ENCODE measurements at places on chromosomes 3 and 15.

- no peak overlapping the region for H3K27ac ChIP-seq
- DNase-seq, result no peak
- H3K4me3 ChIP-seq, result no peak overlapping the region
- no peaks in the 10 kb centered on the region for H3K27me3 ChIP-seq
These were observed 35.3 kb downstream of the CAPN7 start for GRCh38 chr3:15241341-15241740.

DNA sequence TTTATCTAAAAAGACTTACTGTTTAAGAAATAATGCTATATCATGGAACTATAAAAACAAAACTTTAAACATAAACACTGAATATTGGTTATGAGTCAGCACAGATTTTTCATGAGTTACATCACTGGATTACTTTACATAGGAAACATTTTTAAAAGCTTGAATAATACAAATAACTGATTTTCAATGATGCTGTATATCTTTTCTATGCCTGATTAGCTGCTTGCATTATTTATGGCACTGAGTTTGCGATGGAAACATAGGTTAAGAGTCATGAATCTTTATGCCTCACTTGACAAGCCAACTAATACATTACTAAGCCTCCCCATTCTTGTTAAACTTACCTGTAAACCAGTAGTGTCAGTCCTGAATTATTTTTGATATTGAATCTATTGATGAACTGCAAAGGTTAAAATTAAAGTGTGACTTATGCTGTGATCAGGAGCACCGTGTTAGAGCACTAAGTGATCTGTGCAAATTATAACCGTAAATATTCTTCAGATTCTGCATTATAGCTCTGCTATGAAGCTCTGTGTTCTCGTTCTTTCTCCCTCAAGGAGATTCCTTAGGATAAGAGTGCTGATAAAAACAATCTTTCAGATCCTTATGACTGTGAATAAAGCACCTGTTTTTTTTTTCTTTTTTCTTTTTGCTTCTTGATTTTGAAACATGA, 437.3 kb upstream of the BCHE start:
- DNase-seq, result no peak
- no peaks in the 10 kb centered on the region for H3K27me3 ChIP-seq
- no peaks in the 10 kb centered on the region for H3K4me1 ChIP-seq

DNA sequence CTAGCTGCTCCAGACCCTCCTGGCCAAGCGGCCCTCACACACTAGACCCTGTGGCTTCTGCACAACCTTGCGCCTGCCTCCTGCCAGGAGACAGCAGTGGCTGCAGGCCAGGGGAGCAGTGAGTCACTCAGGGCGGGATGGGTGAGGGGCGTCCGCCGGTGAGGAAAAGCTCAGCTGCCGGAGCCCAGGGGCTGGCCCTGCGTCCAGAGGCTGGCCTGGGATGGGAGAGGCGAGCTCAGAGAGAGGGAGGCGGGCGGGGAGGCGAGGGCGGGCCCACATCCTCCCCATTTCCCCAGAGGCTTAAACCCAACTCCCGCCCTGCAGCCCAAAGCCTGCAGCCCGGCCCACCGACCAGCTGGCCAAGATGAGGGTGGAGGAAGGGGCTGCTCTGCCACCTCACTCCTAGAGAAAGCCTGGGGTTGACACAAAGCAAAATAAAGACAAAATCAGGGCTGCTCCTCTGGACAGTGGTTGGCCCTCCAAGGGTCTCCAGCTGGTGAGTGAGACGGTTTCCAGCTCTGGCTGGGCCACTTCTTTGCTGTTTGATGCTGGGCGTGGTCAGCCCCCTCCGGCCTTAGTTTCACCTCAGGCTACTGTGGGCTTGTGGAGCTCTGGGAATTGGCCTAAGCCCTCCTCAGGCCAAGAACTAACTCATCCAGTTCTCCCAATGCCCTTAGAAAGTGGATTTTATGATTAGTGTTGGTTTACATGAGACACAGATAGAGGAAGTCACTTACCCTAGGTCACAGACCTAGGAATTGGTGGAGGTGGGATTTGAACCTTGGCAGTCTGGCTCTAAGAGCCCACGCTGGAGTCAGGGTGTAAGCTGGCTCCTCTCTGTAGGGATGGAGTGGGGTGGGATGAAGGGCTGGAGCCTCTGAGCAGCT, 50.6 kb downstream of the IQSEC1 start:
- no peak for DNase-seq
- no peak overlapping the region for H3K4me3 ChIP-seq
- no peaks in the 10 kb centered on the region for H3K27me3 ChIP-seq
- no peak overlapping the region for H3K27ac ChIP-seq
- H3K4me1 ChIP-seq, result peaks cover 4% of the 10 kb centered on the region

GRCh38 chr3:55000546-55000945, 72.7 kb upstream of the LRTM1 start:
- no peaks in the 10 kb centered on the region for H3K4me1 ChIP-seq
- no peak for DNase-seq
- no peaks in the 10 kb centered on the region for H3K27me3 ChIP-seq
- no peaks in the 10 kb centered on the region for H3K36me3 ChIP-seq
- no peak overlapping the region for H3K27ac ChIP-seq

GRCh38 chr3:49864505-49864904, 5.2 kb downstream of the CAMKV start:
- no peaks in the 10 kb centered on the region for H3K4me1 ChIP-seq
- DNase-seq, result no peak
- H3K27ac ChIP-seq, result no peak overlapping the region
- no peak overlapping the region for H3K4me3 ChIP-seq

GRCh38 chr3:17749705-17750293, 7.4 kb upstream of the TBC1D5 start:
- H3K4me1 ChIP-seq, result peaks cover 22% of the 10 kb centered on the region
- H3K27ac ChIP-seq, result peak overlapping the region; percentile 63
- DNase-seq, result no peak
- H3K4me3 ChIP-seq, result peak overlapping the region; percentile 76

GRCh38 chr3:194738254-194739093, 52.8 kb downstream of the FAM43A start:
- no peaks in the 10 kb centered on the region for H3K36me3 ChIP-seq
- DNase-seq, result no peak
- H3K4me1 ChIP-seq, result no peaks in the 10 kb centered on the region
- H3K27ac ChIP-seq, result no peak overlapping the region
- H3K4me3 ChIP-seq, result no peak overlapping the region
- peaks cover 15% of the 10 kb centered on the region for H3K27me3 ChIP-seq

- no peak overlapping the region for H3K4me3 ChIP-seq
- H3K27ac ChIP-seq, result no peak overlapping the region
- H3K4me1 ChIP-seq, result no peaks in the 10 kb centered on the region
These were observed 785.4 kb upstream of the ROBO1 start for GRCh38 chr3:80553211-80553610.

GRCh38 chr3:191414286-191414685, 46.7 kb upstream of the PYDC2 start:
- peaks cover 2% of the 10 kb centered on the region for H3K4me1 ChIP-seq
- no peaks in the 10 kb centered on the region for H3K27me3 ChIP-seq
- no peak overlapping the region for H3K27ac ChIP-seq
- no peak overlapping the region for H3K4me3 ChIP-seq
- no peaks in the 10 kb centered on the region for H3K36me3 ChIP-seq
- DNase-seq, result no peak

- no peak overlapping the region for H3K27ac ChIP-seq
- H3K27me3 ChIP-seq, result no peaks in the 10 kb centered on the region
- no peak overlapping the region for H3K4me3 ChIP-seq
- H3K4me1 ChIP-seq, result no peaks in the 10 kb centered on the region
- peaks cover 2% of the 10 kb centered on the region for H3K36me3 ChIP-seq
These were observed 252.5 kb downstream of the ISL2 start for GRCh38 chr15:76588811-76589747.

GRCh38 chr3:63912768-63913588, 795 bp upstream of the SCAANT1 start:
- peak; percentile 42 for DNase-seq
- peaks cover 33% of the 10 kb centered on the region for H3K36me3 ChIP-seq
- peak overlapping the region; percentile 93 for H3K27ac ChIP-seq

DNA sequence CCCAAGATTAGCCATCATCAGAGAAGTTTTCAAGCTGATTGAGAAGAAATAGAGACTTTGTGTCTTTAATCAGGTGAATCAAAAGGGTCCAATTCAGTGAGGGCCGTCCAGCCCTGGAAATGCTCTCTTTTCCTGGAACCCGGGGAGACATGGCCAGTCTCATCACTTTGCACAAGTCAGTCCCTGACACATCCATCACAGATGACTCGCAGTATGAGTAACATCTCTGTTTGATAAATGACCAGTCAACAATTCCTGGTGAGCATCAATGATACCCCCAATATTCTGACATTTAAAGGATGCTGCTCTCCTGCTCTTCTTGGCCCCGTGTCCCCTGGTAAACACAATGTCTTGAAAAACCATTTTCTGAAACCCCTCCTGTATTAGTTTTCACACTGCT, 26.7 kb downstream of the C3orf20 start:
- H3K27ac ChIP-seq, result no peak overlapping the region
- no peaks in the 10 kb centered on the region for H3K36me3 ChIP-seq
- DNase-seq, result no peak
- no peaks in the 10 kb centered on the region for H3K4me1 ChIP-seq
- no peaks in the 10 kb centered on the region for H3K27me3 ChIP-seq
- no peak overlapping the region for H3K4me3 ChIP-seq

GRCh38 chr15:36978126-36978525, 122.2 kb downstream of the MEIS2 start:
- H3K4me3 ChIP-seq, result no peak overlapping the region
- no peak overlapping the region for H3K27ac ChIP-seq
- DNase-seq, result no peak
- no peaks in the 10 kb centered on the region for H3K36me3 ChIP-seq
- H3K27me3 ChIP-seq, result no peaks in the 10 kb centered on the region
- H3K4me1 ChIP-seq, result no peaks in the 10 kb centered on the region

GRCh38 chr3:54691289-54691771, 236.5 kb downstream of the LRTM1 start:
- no peaks in the 10 kb centered on the region for H3K27me3 ChIP-seq
- no peaks in the 10 kb centered on the region for H3K4me1 ChIP-seq
- no peak overlapping the region for H3K27ac ChIP-seq
- DNase-seq, result no peak
- H3K4me3 ChIP-seq, result no peak overlapping the region
- H3K36me3 ChIP-seq, result no peaks in the 10 kb centered on the region

- DNase-seq, result no peak
- H3K27me3 ChIP-seq, result no peaks in the 10 kb centered on the region
- no peaks in the 10 kb centered on the region for H3K4me1 ChIP-seq
- no peak overlapping the region for H3K27ac ChIP-seq
- no peak overlapping the region for H3K4me3 ChIP-seq
- no peaks in the 10 kb centered on the region for H3K36me3 ChIP-seq
These were observed 443.1 kb downstream of the MFSD1 start for GRCh38 chr3:159244933-159245332.

- no peaks in the 10 kb centered on the region for H3K27me3 ChIP-seq
- H3K4me3 ChIP-seq, result no peak overlapping the region
- no peak for DNase-seq
- H3K27ac ChIP-seq, result no peak overlapping the region
- H3K4me1 ChIP-seq, result no peaks in the 10 kb centered on the region
These were observed 142.9 kb downstream of the CADPS start for GRCh38 chr3:62732183-62732904.

DNA sequence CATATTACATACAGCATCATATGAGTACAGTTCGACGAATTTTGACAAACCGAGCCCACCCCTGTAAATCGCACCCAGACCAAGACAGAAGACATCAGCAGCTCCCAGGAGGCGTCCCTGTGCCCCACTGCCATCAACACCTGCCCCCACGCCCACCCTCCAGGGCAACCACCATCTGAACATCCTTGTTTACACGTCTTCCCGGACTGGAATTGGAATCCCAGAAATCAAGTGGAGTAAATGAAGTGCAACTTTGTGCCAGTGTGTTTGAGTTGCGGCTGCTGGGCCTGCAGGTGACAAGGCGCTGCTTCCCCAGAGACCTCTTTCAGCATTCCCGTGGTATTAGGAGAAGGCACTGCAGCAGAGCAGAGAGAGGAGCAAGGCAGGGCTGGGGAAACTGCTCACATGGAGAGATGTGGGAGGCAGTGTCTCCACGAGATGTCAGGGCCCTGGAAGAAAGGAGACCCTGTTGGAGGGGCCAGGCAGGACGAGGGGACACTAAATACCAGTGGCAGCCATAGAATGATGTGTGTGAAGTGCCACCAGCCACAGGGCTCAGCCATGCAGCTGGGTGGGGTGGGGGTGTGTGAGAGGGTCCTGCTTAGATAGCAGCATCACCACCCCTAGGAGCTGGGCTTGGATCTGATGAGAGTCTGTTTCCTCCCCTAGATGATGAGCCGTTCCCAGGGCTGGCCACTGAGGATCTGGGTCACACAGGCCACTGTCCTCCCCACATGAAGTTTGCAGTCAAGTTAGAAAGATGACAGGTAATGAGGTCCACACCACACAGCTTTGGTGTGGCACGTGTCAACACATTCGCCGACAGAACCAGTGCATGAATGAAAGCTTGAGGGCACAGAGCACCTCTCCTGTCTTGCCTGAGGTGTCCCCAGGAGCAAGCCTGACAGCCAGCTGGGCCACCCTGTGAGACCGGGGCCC, 33.4 kb upstream of the PCSK6 start:
- DNase-seq, result no peak
- H3K4me1 ChIP-seq, result peaks cover 8% of the 10 kb centered on the region
- no peak overlapping the region for H3K4me3 ChIP-seq
- H3K27me3 ChIP-seq, result peaks cover 15% of the 10 kb centered on the region

DNA sequence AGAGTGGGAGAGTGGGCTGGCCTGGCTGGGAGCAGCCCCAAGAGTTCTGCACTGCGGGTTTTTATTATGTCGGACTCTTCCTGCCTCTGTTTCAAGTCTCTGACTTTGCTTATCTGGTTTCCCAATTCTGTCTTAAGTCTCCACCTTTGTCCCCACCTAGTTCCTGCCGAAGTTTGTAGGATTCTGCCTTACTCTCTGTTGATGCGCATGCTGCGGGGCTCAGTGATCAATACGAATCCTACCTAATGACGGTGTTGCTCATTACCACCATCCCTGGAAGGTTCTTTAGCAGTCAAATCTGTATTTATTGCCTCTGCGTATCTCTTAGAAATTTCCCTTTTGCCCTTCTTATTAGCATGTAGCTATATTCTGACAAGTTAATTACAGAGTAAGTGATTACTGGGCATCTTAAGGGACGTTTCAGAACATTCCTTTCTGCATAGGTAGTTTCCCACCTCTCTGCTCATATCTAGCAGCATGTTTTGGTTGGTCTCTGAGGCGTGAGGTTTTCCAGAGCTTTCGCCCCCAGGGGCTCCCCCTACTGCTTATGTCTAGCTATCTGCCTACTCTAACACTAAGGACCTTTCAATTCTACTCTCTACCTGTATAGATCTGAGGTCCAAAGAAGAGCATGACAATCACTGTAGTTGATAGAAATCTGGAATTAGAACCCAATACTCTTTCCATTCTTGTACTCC, 236.0 kb upstream of the EIF1B start:
- H3K27ac ChIP-seq, result no peak overlapping the region
- no peaks in the 10 kb centered on the region for H3K4me1 ChIP-seq
- H3K36me3 ChIP-seq, result no peaks in the 10 kb centered on the region
- no peak for DNase-seq
- peaks cover 5% of the 10 kb centered on the region for H3K27me3 ChIP-seq

- H3K36me3 ChIP-seq, result peaks cover 47% of the 10 kb centered on the region
- no peaks in the 10 kb centered on the region for H3K4me1 ChIP-seq
- no peak for DNase-seq
These were observed 94.3 kb downstream of the XRN1 start for GRCh38 chr3:142353571-142353970.

- H3K27ac ChIP-seq, result peak within 1 kb of the TSS; percentile 99
- H3K36me3 ChIP-seq, result peaks cover 33% of the 10 kb centered on the region
- peaks cover 33% of the 10 kb centered on the region for H3K4me1 ChIP-seq
- no peaks in the 10 kb centered on the region for H3K27me3 ChIP-seq
- peak; percentile 83 for DNase-seq
These were observed at the start of gene PDE12 for GRCh38 chr3:57555738-57556458. Gene PDE12, plus strand, starts transcription at chr3:57556274. Its CDS starts 106 bp downstream, at chr3:57556380.

GRCh38 chr15:94203306-94203705, 28.1 kb upstream of the MCTP2 start:
- H3K27ac ChIP-seq, result no peak overlapping the region
- peaks cover under 1% of the 10 kb centered on the region for H3K36me3 ChIP-seq
- no peaks in the 10 kb centered on the region for H3K27me3 ChIP-seq
- no peak for DNase-seq
